T-cell (primary cell): ENCODE measurements at places on chromosomes 4 and X.

GRCh38 chr4:13548059-13548983 is 4.0 kb upstream of the NKX3-2 start:
- no peak for DNase-seq

DNA sequence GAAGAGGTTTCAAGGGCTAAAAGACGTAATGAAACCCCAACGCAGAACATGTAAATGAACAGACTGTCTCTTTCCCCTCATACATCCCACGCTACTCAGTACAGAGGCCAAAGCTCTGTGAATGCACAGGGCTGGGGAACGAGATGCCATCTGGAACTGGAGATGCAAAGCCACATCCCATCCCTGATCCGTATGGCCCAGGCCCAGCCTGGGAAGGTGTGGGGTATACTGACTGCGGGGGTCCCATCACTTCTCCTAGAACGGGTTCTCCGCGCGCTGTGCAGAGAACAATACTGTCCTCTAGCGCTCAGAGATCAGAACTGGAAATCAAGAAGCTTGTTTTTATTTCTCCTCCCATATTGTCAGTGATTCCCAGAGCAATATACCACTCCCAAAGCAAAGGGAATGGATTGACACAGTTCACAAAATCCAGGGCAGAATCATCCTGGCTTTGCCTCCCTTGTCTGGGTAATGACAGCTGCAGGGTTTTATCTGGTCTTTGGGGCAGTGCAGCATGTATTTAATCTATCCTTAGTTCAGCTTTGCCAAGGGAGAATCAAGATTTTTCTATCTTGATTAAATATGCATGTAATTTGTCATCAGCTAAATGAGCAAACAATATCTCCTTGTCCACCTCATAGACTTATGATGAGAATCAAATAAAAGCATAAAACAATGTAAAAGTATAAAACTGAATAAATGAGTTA is 47.3 kb upstream of the TLR3 start:
- DNase-seq: no peak

DNA sequence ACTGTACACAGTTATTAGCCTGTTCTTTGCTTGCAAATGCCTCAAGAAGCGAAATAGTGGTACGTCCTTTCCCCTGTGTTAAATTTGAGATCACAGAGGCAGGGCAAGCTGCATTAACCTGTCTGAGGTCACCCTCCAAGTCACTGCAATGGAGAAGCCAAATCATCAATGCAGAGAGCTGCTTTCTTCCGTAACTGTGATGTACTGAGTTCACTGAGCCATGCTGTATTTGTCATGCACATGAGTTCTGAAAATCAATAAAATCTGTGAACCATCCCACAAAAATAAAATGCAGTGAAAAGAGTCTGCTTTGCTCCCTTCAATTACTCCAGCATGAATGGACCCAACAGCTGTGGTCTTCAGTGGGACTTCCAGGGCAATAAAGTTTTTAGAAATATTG is 393.5 kb downstream of the KCNIP4 start:
- DNase-seq: no peak

DNA sequence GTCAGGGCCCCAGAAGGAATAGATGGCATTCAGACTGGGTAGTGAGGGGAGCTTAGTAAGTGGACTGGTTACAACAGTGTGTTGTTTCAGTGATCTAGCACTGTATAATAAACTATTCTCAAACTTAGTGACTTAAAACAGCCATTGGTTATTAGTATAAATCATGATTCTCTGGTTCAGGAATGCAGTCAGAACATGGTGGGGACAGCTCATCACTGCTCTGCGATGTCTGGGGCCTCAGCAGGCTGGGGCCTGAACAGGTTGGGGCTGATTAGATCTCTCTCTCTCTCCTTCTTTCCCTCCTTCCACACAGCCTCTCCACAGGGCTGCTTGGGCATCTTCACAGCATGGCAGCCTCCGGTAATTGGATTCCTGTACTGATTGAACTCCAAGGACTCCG is 160.4 kb downstream of the GATB start:
- no peak for DNase-seq

DNA sequence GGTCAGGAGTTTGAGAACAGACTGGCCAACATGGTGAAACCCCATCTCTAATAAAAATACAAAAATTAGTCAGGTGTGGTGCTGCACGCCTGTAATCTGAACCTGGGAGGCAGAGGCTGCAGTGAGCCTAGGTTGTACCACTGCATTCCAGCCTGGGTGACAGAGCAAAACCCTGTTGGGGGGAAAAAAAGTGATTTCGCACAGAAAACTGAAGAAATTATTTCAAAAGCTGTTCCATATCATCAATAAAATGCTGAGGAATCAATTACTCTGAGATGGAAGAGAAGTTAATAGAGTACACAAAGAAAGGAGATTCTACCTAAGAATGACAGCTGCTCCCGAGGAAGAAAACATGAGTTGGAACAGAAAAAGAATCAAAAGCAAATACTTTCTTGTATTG is 95.9 kb downstream of the PDGFC start:
- DNase-seq: no peak

DNA sequence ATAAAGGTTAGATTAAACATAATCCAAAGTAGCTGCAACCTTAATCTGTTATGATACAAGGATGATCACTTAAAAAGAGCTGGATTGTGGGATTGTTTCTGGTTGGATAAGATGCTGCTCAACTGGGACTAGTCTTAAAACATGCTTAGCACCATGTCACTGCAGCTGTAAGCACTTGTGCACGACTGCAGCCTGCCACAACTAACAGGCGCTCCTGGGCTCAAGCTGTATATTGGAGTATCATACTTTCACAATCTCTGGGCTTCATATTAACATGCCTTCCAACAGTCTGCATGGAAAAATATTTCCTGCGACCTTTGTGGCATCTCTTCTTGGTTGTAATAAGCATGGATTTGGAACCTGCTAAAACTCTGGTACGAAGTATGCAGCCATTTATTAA is 493.0 kb upstream of the PITX2 start:
- DNase-seq: no peak

DNA sequence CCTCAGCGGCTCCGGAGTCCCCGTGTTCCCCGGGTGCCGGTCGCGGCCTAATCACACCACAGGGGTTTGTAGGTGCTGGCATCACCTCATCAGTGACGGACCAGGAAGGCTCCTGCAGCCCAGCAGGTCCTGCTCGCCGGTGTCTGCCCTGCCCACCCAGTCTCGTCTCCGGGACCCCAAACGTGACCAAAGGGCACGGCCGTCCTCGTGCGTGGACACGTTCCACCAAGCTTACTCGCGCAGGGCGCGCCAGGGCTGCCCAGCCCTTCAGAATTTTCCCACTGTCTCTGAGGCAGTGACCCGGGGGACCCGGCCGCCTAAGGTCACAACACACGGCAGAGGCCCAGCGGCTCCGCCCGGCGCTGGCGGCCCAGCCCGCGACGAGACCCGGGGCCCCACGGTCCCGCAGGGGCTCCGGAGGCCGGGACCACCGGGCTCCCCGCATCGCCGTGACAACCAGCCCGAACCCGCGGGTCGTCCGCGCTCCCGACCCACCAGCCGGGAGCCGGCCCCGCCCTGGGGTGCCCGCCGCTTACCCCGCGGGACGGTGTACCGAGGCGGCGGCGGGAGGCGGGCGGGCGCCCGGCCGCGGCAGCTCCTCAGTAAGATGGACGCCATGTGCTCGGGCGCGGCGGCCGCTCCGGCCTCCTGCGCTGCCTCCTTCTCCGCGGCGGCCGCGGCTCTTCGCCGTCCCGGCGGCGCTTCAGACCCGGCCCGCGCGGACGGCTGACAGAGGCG is 454 bp downstream of the LETM1 start:
- DNase-seq: no peak

DNA sequence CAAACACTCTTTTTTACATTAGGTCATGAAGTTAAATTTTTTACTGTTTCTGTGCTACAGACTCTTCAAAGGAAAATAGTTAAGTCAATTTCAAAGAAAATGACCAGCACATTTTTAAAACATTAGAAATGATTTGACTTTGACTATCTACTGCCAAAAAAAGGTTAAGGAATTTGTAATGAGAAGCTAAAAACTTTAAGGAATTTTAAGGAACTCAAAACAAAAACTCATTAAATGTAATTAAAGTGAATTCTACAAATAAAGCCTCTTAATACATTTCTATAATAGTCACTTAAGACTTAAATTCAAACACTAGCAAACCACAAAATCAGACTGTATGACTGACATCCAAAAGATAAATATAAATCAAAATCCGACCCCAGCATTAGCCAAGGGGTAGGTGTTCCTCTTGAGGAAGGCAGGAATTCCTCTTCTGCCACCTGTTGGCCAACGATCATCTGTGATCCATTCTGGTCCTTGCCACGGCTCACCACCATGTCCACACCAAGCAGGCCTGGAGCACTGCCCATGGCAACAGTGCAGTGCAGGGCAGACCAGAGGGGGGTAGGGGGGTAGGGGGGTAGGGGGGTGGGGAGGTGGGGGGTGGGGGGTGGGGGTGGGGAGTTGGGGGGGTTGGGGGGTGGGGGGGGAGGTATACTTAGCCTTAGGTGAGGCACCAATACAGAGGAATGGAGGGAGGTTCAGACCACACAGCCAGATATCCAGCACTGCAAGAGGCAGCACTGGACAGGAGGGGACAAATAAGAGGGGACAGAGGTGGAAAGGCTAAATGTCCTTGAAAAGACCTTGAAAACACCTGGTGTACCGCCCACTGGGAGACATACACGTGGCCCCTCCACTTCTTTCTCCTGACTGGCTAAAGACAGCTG is 287.4 kb downstream of the CHIC1 start:
- DNase-seq: no peak

- DNase-seq: no peak
These were observed 289.2 kb downstream of the NR3C2 start for GRCh38 chr4:148152868-148153625.

GRCh38 chr4:26819478-26820095 is 41.1 kb upstream of the STIM2 start:
- DNase-seq: no peak

- DNase-seq: no peak
These were observed 6.1 kb downstream of the IL9R start for GRCh38 chrX:156003486-156004185.

DNA sequence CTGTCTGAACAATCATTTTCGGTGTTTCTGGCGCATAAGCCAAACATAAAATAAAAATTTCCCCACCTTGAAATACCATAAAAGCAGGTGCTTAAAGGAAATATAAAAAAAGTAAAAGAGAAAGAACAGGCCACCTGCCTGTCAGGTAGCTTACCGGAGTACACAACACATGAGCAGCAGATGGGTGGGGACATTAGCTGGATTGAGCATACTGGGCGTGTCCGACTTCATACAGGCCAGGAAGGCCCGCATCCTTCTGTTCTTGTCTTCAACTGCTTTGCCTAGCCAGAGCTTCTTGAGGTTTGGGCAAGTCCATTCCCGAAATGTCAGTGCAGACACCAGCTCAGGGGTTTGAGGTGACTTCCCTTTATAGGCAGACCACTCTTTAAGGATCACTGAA is 66.7 kb downstream of the FAM120C start:
- no peak for DNase-seq

- DNase-seq: no peak
These were observed 76.9 kb downstream of the MAGEB10 start for GRCh38 chrX:27884654-27885053.

DNA sequence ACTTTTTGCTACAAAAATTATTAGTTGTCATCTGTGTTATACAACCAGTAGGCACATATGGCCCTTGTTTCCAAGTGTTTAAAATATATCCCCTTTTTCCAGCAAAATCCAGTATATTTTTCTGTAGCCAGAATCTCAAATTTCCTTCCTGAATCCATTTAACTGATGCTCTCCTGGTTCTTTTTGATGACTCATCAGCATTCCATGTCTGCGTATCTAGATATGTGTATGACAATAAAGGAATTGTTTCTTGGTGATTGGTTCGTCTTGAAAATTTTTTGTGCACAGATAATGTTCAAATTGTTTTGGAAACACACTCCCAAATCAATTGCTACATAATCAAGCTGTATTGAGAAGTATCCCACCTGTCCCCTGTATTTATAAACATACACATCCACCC is 98.3 kb downstream of the ITM2A start:
- DNase-seq: no peak

DNA sequence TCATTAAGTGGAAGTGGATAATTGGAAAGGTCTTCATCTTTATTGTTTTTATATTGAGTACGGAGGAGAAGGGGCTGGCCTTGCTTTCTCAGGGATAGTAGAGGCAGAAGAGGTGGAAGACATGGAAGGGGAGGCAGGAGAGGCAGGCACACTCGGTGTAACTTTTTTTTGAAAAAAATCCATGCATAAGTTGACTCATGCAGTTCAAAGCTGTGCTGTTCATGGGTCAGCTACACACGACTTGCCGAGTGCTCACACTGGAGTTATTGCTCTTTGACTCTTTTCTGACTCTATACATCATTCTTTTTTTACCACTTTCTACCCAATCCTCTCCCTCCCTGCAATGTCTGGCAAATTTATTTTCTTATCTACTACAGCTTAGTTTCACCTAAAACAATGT is 158.3 kb upstream of the AADAT start:
- DNase-seq: no peak

GRCh38 chrX:97797076-97797475 is 913.4 kb downstream of the RPA4 start:
- DNase-seq: no peak

- DNase-seq: no peak
These were observed 229.2 kb upstream of the ARSJ start for GRCh38 chr4:114208574-114209151.

DNA sequence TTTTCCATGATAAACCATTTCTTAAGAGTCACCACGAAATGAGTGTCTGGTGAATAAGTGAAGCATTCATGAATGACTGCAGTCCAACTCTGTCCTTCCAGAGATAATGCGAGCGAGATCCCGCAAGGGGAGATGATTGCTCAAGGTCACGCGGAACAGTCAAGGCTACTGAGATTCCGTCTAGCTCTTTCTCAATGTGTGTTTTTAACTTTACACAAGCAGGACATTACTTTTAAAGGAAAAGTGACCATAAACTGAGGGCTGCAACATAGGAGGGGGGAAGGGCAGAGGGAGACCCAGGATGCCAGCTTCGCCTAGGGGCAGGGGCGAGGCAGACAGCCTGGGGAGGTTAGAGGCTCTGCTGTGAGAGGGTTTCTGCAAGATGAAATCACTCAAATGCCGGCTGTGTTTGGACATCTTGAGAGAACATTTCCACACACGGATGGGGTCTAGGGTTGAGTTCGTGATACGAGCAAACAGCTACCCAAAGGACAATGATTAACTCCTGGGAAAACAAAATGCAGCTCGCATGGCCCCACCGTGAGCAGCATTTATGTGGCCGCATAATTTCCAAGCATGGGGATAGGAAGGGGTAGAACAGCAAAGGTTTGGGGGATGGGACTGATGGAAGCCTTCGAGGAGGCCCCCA is 23.8 kb upstream of the CCNQ start:
- no peak for DNase-seq

GRCh38 chrX:24153178-24153795 is 3.8 kb downstream of the ZFX start:
- DNase-seq: no peak

DNA sequence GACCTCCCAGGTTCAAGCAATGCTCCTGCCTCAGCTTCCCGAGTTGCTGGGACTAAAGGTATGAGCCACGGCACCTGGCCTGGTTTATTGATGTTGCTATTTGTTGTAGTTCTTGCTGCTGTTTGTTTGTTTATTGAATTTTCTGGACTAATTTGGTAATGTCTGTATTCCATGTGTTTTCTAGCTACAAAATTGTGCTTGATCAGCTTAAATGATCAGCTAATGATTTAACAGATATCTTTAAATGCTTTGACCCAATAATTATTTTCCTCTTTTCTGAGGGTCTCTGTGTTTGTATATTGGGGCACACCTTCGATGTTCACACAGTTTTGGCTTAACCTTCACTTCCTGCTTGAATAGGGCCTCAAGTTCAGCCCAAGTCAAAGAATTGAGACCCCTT is 488.1 kb upstream of the HTR2C start:
- no peak for DNase-seq
